ENCODE measurements at places on chromosomes 12 and 14.
A peak's percentile ranks its signal among the peaks of the same experiment; 100 is the strongest.

DNA sequence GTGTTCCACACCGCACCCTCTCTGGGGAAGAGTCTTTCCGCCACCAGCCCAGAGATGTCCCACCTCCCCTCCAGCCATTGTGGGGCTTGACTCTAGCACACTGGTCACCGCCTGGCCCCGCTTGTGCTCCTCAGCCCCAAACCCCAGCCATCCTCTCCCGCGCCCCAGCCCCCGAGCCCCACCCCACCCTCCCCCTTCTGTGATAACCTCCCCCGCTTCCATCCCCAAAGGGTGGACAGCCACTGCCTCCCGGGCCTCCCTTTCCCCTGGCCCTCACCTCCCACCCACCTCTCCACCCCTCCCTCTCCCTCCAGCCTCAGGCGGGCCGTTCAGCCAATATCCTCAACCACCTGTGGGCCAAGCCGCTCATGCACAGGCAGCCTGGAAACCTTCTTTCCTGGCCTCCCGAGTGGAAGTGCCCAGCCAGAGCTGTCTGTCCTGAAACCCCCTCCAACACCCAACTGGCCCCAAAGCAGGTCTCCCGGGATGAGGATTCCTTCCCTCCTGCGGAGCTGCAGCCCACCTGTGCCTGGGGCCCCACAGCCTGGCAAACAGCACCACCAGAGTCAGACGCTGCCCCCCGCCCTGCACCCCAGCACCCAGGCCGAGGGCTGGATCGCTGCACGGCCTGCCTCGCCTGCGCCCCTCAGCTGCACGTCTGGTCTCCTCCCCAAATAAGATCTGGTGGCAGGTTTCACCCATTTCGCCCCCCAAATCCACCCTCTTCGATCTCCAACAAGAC lies 27.1 kb upstream of the NUDT14 start:
- no peak for DNase-seq

DNA sequence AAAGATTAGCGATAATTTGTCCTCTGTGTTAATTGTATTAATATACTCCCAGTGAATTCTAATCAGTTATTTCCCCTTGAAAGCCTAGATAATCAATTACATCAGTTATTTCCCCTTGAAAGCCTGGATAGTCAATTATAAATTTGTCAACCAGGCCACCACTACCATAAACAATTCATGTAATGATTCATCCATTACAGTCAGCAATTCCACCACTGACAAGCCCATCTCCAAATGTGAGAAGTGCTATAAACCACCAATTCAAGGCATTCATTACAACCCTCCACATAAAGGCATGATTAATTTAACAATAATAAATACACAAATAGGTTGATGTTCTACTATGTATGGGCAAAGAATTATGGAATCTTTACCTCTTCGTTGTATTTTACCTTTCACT lies 40.9 kb downstream of the INTS13 start:
- no peak for DNase-seq

- DNase-seq = peak; percentile 55
Observed at GRCh38 chr14:24398653-24399446, at the start of gene NYNRIN. Gene NYNRIN (plus strand): TSS chr14:24399003. CDS start chr14:24399247, 244 bp downstream.

GRCh38 chr12:28032811-28033537 lies 60.4 kb upstream of the PTHLH start:
- no peak for DNase-seq

- no peak for DNase-seq
Observed at GRCh38 chr12:75642226-75642625, 130.8 kb upstream of the KRR1 start.

All from Caco-2 (cell line).